Hypothalamus (tissue), 51 donors: ENCODE measurements at places on chromosomes 3 and 15.
A peak's percentile ranks its signal among the peaks of the same experiment; 100 is the strongest.

DNA sequence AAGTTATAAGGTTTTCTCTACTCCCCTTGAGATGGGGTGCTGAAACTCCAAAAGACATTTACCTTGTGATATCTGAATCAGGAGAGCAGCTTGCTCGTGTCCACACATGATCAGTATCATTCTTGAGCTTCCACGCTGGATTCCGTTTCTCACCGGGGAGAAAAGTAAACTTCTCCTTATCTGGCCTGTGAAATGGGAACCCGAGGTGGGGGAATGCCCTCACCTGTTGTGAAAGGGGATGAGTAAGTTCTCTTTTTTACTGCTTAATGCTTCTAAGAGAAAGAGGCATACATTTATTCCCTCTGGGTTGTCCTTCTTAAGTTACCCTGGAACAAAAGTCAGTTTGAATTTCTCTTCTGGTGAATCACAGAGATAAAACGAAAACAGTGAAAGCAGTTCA, 440.5 kb upstream of the ADAMTS9 start:
- no peak for DNase-seq

- DNase-seq, result no peak
These were observed 261.6 kb upstream of the LMCD1 start for GRCh38 chr3:8239718-8240695.

DNA sequence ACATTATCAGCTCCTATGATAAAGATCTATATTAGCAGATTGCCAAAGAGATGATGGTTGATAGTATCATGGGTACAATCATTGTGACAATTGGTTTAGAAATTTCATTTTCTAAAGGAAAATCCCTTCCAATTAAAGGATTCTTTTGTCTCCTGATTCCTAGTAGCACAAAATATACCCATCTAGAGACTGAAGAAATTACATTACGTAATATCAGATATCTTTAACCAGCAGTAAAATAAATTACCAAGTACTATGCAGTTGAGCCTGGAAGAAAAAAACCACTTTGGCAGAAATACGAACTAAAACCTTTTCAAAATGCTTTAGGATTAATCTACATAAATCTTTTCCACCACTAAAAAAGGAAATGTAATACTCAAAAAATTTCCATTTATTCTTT, 35.6 kb upstream of the SHC4 start:
- no peak for DNase-seq

- DNase-seq, result peak; percentile 54
These were observed 66.9 kb downstream of the RNF13 start for GRCh38 chr3:149879872-149880271.
